ENCODE measurements at places on chromosomes 4 and X. TPM values are rescaled to one million over a fixed set of nuclear protein-coding genes. Genes with fewer than 3 reads are reported as not detected.

The UTP3 gene
- total RNA-seq = 15.6 TPM

The EPGN gene
- 92.6 TPM for total RNA-seq

The CCDC160 gene
- 0.07 TPM for total RNA-seq

The ARHGAP24 gene
- total RNA-seq = 36.0 TPM

The TCP11X2 gene
- total RNA-seq = not detected

The CENPI gene
- 5.0 TPM for total RNA-seq
